Activated CD8-positive, alpha-beta T cell treated with anti-CD3 and anti-CD28 coated beads, Interleukin-2, amount 10 ng/mL, durations not matched to agents 7 days and 5 days (primary cell): ENCODE measurements at places on chromosomes 7 and 10.

GRCh38 chr10:121282797-121283515, 315.3 kb downstream of the FGFR2 start:
- no peak for DNase-seq

GRCh38 chr7:91248996-91249395, 15.2 kb upstream of the FZD1 start:
- no peak for DNase-seq

- DNase-seq = no peak
Observed at GRCh38 chr7:148611692-148612091, 21.1 kb downstream of the C7orf33 start.

DNA sequence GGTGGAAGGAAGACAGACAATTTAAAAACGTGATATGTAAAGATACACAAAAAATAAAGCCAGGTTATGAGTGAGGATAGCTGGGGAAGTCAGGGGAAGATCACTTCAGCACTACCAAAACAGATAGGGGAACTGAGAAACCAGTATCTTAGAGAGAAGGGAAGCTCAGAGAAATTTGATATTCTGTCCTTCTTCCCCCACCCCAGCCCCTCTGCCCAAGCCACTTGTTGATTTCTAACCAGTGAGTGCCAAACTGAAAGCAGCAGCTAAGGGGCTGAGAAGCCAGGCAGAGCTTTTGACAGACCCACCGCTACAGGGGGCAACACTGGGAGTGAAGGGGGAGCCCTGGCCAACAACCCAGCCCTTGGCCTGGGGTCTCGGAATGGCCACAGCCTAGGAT, 9.1 kb upstream of the SLC29A3 start:
- no peak for DNase-seq

- no peak for DNase-seq
Observed at GRCh38 chr10:27784272-27784671, 38.7 kb upstream of the MKX start.

DNA sequence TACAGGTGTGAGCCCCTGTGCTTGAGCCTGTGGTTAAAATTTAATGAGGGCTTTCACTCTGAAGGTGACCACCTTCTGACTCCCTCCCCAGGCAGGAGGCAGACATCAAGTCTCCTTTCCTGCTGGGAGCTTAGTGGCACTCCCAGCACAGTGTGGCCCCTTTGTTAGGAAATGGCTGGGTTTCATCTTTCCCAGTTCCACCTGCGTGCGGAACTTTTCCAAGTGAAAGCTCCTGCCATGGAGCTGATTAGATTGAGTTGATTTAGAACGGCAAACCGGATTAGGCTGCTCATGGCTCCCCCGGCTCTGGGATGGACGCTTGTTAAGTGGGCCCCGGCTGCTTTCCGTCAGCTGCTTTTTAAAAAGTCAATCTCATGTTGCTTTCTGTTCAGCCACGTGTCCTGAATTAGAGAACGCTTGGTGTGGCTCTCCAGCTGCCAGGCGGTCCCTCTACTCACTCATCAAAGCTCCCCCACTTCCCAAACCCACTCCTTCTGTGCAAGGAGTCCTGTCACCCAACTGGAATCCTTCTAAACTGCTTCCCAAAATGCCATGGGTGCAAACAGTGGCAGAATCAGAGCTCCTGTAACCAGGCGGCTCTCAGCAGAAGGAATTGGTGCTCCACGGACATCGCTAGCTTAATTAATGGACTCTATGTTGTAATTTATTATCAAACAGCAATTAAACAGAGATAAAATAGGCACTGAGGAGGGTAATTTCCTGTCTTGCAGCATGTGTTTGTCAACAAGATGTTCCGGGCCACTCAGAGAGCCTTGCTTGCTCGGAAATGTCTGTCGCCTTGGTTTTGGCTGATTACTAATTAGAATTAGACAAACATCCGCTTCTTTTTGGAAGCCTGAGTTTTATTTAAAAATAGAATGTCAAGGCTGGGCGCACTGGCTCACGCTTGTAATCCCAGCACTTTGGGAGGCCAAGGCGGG, 551.2 kb downstream of the GALNT17 start:
- DNase-seq = no peak

DNA sequence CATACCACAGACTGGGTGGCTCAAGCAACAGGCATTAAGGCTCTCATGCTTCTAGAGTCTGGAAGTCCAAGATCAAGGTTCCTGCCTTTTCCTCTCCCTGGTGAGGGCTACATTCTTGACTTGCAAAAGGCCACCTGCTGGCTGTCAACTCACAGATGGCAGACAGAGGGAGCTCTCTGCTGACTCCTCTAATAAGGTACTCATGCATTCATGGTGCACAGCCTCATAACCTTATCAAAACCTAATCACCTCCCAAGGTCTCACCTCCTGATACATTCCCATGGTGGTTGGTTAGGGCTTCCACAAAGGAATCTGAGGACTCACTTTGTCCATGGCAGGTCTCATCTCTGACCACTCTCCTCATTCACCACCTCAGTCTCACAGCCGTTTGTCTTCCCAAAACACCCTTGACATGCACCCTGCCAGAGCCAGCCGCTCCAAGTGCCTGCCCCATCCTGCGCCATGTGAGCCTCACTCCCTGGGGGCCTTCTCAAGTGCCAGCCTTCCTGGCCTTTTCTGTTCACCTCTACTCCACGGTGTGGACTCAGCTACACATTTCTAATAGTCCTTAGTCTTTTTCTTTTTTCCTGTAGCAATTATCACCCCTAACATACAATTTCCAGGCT, 400.3 kb upstream of the ADARB2 start:
- no peak for DNase-seq

DNA sequence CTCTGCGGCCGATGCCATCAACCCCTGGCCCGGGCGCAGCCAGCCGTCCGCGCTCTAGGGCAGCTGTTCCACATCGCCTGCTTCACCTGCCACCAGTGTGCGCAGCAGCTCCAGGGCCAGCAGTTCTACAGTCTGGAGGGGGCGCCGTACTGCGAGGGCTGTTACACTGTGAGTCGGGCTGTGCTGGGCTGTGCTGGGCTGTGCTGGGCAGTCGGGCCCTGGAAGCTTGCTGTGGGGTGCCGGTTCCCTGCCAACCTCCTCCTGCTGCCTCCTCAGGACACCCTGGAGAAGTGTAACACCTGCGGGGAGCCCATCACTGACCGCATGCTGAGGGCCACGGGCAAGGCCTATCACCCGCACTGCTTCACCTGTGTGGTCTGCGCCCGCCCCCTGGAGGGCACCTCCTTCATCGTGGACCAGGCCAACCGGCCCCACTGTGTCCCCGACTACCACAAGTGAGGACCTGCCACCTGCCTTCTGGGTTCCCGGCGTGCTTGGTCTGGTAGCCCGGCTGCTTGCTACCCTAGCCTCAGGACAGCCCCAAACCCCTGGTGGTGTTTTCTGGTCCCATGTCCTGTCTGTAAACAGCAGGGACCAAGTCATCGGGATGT, 7.5 kb downstream of the ZYX start:
- no peak for DNase-seq

- DNase-seq = peak; percentile 99
Observed at GRCh38 chr7:100271716-100272537, 35.6 kb upstream of the SPDYE3 start.

GRCh38 chr7:47484457-47484856, 97.5 kb downstream of the TNS3 start:
- no peak for DNase-seq

DNA sequence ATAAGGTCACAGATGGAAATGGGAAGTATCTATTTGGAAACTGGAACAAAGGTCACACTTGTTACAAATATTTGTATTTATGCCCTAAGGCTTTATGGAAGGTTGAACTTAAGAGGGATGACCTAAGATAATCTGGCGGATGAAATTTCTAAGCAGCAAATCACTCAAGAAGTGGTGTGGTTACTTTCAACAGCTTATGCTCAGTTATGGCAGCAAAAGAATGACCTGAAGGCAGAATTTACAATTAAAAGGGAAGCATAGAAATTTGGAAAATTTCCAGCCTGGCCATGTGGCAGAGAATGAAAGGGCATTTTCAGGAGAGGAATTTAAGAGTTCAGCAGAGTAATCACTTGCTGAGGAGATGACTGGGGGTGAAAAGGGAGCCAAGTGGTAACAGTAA, 95.8 kb upstream of the TNS3 start:
- DNase-seq = no peak

DNA sequence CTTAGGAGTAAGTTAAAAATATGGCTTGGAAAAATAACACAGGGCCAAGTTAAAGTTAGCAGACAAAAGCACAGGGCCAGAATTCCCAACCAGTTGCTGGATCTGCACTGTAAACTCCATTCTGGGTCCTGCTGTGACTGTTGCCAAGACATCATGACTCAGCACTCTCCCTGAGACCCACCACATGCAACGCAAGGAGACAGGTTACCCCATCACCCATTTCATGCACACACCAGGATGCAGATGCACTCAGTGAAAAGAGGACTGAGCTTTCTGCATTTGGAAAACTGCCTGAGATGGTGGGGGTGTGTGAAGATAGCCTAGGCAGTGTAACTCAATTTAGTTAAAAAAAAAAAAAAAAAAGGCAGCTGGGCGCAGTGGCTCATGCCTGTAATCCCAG, 97.6 kb upstream of the ZNF438 start:
- no peak for DNase-seq

DNA sequence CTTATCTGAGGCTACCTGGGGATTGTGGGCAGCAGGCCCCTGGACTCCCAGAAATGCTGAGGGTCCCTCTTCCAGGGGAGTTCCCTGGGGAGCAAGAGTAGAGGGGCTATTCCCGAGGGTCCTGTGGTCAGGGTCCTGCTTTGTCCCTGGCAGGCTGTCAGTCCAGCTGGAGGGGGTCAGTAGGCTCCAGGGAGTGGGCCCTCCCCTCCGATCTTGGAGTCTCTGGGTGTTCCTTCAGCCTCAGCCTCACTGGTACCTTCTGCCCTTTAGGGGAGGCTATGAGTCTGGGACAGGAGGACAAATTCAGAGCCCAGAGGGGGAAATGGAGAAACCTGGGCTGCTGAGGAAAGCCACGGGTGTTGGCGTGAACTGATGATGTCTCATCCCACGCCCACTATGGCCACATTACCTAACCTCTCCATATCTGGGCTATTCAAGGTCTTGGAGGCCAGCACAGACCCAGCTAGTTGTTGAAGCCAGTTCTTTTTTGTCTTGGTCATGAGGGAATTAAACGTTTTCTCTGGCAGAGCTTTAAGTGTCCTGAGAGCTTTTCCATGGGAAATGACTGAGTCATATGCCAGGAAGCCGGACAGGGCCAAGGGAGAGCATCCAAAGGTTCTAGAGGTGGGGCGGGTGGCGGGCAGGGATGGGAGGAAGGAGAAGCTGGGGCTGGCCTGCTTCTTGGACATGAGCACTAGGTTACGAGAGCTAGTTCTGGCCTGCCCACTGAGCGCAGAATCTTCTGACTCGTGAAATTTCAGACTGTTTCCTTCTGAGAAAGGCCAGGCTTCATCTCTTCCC, 6.2 kb downstream of the CALHM2 start:
- no peak for DNase-seq

DNA sequence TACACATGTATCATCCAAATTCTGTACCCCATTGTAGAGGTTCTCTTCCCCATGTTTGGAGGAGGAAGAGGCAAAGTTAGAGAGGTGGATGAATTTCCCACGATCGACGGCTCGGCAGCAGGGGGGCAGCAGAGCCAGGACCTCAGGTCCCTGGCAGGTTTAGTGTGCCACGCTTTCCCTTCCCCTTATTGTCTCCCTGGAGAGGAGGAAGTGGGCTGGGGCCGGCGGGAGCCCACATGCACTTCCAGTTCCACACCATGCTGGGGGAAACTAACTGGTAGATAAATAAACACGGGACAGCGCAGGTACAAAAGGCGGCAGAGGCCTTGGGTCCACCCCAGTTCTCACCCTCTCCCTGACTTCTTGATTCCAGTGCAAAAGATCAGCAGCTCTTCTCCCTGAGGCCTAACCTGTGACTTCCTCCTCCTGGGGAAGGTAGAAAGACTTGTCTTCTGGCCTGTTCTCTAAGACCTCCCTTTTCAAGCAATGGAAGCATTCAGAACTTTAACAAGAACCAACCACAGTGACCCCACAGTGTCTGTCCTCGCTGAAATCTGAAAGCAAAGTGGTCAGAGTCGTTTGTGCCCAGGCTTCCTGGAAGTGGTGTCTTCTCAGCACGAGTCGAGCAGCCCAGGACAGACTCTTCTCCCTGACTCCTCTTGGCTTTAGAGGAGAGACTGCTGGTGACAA, 30.5 kb upstream of the SRGN start:
- DNase-seq = peak; percentile 55

DNA sequence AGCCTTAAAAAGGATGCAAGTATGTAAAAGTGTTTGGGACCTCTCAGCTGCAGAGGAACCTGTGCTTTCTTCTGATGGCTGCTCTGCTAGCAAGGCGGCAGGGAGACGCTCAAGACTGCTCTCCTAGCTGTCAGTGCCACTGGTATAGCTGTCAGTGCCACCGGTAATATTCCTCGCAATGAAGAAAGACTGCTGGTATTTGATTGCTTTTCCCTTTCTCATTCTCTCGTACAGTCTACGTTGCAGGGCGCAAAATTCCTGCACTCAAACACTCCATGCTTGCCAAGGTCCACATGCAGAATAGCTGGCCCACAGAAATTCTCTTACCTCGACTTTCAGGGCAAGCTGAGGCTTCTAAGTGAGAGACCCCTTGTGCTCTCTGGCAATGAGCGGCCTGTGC, 432.6 kb upstream of the KLF6 start:
- no peak for DNase-seq

GRCh38 chr10:78577712-78578111, 491.1 kb upstream of the ZMIZ1 start:
- no peak for DNase-seq

DNA sequence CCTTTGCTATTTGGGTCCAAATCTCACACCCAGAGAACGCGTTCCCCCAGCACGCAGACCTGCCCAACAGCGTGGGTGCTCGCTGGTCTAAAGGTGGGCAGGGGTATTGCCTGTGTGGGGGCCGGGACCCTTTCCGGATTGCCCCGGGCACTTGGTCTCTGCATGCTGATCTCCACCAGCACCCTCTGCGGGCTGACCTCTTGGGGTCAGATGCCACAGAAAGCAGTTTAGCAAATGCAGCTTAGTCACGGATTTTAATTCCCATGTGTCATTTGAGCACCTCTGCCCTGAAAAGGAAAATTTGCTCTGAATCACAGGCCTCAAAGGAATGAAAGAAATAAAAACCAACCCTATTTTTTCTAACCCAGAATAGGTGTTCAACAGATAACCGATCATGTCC, 46.7 kb downstream of the PKD1L1 start:
- no peak for DNase-seq

DNA sequence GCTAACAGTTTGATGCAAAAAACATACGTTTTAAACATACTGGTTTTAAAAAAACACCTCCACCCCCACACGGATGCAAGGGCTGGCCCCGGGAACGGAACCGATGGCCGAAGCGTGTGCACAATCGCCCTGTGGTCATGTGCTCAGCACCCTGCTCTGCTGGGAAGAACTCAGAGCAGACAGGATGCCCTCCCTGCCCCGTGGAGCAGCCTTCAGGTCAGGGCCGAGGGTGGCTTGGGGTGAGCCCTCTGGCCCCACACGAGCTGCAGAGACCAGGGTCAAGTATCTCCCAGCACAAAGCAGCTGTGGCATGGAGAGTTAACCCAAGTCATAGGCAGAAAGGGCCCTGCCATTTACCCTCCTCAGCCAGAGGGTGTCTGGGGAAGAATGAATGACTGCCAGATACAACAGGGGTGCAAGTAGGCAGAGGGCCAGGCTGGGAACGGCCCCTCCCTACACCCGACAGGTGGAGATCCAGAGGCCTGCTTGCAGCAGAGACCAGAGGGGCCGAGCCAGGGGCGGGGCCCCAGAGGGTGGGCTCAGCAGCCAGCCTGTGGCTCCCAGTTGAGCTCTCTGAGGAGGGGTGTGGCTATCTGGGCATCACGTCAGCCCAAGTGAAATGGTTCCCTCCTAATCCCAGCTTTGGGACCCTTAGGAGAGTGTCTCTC, 56.8 kb downstream of the ZRANB1 start:
- DNase-seq = no peak

- DNase-seq = no peak
Observed at GRCh38 chr7:70554646-70555045, 577.3 kb upstream of the GALNT17 start.

GRCh38 chr10:86310291-86310690, 56.3 kb downstream of the GRID1 start:
- DNase-seq = no peak
